ENCODE measurements at places on chromosomes 11 and 22.

DNA sequence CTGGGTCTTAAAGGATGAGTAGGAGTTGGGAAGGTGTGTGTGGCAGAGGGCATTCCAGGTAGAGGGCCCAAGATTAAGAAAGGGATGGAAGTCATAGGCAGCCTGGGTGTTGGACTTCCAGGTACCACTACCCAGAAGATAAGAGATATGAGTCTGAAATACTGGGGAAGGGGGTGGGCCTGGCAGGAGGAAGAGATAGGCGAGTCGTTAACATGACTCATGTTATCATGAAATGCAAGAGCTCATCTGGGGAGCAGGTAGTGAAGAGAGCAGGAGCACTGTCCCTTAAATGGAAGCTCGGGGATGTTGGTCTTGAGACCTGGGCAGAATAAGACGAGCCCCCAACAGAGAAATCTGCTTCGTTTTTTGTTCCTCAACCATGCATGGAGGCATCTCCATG lies 10.2 kb downstream of the ZC3H7B start:
- no peak for DNase-seq

GRCh38 chr11:47348859-47349258 lies 3.6 kb downstream of the MYBPC3 start:
- no peak for DNase-seq

GRCh38 chr11:20597154-20597679 lies 2.2 kb upstream of the SLC6A5 start:
- no peak for DNase-seq

DNA sequence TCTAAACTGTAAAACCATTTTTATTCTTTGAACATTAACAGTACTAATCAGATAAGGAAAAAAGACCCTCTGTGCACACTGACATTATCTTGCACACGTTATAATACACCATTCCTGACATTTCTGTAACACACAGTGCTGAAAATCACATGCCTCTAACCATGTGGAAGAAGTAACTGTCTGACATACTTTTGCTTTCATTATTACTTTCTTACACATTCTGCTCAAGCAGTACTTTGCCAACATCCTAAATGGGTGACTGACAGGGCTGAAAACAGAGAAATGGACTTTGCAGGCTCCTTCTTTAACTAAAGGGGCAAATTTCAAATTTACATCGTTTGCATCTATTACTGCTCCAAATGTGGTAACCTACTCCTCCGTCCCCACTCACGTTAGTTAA lies 22.8 kb upstream of the TP53AIP1 start:
- no peak for DNase-seq

DNA sequence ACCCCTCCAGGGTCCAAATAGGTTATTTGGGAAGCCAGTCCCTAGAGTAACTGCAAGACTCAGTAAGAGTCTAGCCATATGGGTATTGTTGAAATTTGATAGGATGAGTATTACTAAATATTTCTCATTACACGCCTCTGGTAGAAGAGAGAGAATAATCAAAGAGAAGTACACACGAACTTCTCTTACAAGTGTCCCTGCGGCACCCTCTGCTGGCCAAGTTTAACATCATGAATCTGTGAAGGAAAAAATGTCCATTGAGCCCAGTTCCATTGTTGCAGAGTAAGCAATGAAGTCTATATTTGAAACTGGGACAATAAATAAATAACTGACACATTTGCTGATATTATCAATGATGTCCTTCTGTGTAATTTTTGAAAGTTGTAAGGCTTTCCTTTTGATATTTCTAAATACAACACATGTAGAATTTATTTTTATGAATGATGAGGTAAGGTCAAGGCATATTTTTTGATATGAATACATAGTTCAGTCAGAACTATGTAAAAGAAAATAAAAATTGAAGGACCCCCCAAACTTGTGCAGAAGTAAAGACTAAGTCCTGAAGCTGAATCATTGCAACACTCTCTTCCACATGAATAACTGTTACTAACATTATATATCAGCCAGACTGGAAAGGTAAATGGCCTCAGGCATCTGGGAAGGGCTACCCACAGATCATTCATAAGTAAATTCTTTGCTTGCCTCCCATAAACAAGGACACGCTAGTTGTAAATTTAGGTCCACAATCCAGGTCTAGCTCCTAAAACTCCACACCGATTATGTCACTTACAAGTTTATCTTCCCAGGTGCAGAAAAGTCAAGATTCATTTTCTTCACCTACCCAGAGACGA lies 10.0 kb downstream of the OR51L1 start:
- peak; percentile 27 for DNase-seq

GRCh38 chr11:44607987-44608386 lies 42.5 kb downstream of the CD82 start:
- DNase-seq = no peak

- DNase-seq = peak; percentile 64
Measured at GRCh38 chr22:18023509-18024275, 669 bp downstream of the MICAL3 start.

GRCh38 chr11:72451831-72452376 lies 17.6 kb upstream of the CLPB start:
- DNase-seq = no peak
